Activated T-cell treated with anti-CD3 and anti-CD28 coated beads for 48 hours (primary cell): ENCODE measurements at places on chromosomes 1 and 21.

GRCh38 chr1:206992790-206993189 is 22.5 kb upstream of the FCAMR start:
- DNase-seq, result no peak

GRCh38 chr21:38850277-38850951 is 44.7 kb downstream of the ETS2 start:
- no peak for DNase-seq

GRCh38 chr1:204592246-204592948 is 76.2 kb downstream of the MDM4 start:
- DNase-seq, result no peak

GRCh38 chr1:115134850-115135480 is 45.7 kb upstream of the TSPAN2 start:
- DNase-seq, result no peak

GRCh38 chr1:20037877-20038276 is 32.1 kb upstream of the PLA2G5 start:
- no peak for DNase-seq

DNA sequence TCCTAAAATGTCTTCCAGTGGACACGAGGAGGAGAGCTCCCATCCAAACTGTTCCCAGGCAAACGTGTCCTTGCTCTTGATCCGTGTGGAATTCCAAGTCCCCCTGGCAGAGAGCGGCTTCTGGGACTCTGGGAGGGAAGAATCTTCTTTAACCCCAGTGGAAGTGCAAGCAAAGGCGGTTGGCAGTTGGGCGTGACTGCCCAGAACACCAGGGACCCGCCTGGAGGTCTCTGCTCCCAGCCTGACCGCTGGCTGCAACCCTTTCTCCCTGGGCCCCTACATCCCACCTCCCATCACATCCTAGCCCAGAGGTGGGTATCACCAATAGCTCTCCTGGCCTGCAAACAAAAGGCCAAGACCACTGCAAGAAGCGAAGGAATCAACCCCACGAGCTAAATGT is 17.8 kb downstream of the CASZ1 start:
- no peak for DNase-seq

DNA sequence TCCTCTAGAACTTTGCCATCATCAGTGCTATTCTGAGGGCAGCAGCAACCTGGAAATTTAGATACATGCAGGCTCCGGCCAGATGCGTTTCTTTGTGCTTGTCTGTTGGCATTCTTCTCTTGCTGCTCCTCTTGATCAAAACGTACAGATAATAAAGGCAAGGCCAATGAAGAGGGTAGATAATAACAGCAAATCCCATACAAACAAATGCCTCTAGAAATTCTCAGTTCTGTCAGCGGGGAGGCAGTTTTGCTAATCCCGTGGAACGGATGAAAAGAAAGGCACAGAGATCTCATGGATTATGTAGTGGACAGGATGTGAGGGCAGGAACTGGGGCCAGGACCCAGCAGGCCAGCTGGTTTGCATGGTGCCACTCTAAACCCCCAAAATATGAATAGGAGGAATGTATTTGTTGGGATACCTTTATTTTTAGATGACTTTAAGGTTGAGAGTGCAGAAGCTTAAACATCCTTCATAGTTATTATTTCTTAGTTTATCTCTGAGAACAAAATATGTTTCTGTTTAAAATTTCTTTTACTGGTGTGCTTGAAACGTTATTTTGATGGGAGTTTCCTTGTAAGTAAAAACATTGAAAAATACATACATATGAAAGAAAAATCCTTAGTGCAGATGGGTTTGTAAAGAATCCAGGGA is 1.5 kb downstream of the ITSN1 start:
- no peak for DNase-seq

- no peak for DNase-seq
Observed at GRCh38 chr21:14833241-14833640, 231.6 kb downstream of the NRIP1 start.

- DNase-seq, result no peak
Observed at GRCh38 chr1:10640843-10641553, 155.4 kb downstream of the CASZ1 start.

- no peak for DNase-seq
Observed at GRCh38 chr1:236429715-236430274, 35.7 kb downstream of the EDARADD start.

DNA sequence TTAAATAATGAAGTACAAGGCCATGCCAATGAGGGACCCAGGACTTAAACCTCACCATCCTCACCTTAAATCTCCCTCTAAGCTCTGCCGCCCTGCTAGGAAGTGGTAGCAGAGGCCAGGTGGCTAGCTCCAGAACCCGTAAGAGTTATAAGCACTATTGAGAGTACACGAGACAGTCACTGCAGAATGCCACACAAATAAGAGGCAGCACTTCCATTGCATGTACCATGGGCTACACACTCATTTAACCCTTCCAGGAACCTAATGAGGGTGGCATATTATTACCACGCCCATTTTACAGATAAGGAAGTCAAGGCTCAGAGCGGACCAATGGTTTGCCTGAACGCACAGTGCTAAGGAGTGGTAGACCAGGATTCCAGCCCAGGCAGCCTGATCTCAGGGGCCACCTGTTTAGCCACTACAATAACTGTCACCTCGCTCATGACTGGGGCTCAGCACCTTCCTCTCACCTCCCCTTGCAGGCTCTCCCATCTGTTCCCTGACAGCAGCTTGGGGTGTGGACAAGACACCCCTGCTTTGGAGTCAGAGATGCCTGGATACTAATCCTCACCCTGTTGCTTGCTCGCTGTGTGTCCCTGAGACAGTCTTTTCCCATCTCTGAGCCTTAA is 54.8 kb upstream of the ID3 start:
- no peak for DNase-seq

- no peak for DNase-seq
Observed at GRCh38 chr1:61674221-61674620, 50.7 kb downstream of the TM2D1 start.

GRCh38 chr1:225532240-225532944 is 104.6 kb upstream of the LBR start:
- no peak for DNase-seq
